Ovary (tissue), 10 donors: ENCODE measurements at places on chromosomes 3 and 15. TPM values are rescaled to one million over a fixed set of nuclear protein-coding genes. Genes with fewer than 3 reads are reported as not detected.
A peak's percentile ranks its signal among the peaks of the same experiment; 100 is the strongest.

RAD51 gene
- 0.85 TPM for polyA plus RNA-seq

NOP10 gene
- 96.5 TPM for polyA plus RNA-seq

MAP6D1 gene
- 0.47 TPM for polyA plus RNA-seq

GOLGA6L25 gene
- not detected for polyA plus RNA-seq

C3orf33 gene
- 4.5 TPM for polyA plus RNA-seq

FANCI gene
- 3.0 TPM for polyA plus RNA-seq

NEK4 gene
- polyA plus RNA-seq = 8.5 TPM

ADGRG7 gene
- polyA plus RNA-seq = not detected

GABRR3 gene
- not detected for polyA plus RNA-seq

- no peak for DNase-seq
Measured at GRCh38 chr15:35111861-35112260, 26.8 kb upstream of the NANOGP8 start.

DNA sequence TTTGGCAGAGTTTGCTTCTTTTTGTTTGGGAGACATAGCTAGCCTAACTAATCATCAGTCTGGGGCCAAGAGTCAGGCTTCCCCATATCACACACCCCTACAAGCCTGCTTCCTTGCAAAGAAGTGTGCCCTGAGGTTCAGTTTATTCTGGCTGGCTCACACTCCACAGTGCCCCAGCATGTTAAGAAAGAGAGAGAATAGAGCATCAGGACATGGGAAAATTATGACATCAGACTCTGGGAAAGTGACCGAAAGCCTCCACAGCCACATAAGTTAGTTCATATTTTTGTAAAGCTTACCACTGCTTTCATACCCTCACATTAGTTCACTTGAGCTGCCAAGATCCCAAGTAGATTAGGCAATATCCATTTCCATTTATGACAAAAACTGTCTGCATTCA, 63.0 kb upstream of the CFAP161 start:
- DNase-seq = no peak

- no peak for DNase-seq
Measured at GRCh38 chr3:168618827-168619470, 523.2 kb upstream of the GOLIM4 start.

- DNase-seq = no peak
Measured at GRCh38 chr3:19165654-19166053, 17.3 kb downstream of the KCNH8 start.

DNA sequence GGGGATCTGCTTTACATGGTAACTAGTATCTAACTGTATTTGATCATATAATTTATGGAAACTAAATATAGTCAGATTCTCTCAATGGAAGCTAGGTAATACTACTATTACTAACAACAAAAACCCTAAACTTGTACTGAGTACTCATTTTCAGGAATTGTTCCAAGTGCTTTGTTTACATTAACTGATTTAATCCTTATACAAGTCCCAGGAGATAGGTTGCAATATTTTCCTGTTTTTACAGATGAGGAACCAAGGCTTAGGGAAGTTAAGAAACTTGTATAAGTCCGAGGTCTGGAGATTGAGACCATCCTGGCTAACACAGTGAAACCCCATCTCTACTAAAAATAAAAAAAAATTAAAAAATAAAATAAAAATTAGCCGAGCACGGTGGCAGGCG, 7.5 kb upstream of the MTHFS start:
- DNase-seq = no peak

DNA sequence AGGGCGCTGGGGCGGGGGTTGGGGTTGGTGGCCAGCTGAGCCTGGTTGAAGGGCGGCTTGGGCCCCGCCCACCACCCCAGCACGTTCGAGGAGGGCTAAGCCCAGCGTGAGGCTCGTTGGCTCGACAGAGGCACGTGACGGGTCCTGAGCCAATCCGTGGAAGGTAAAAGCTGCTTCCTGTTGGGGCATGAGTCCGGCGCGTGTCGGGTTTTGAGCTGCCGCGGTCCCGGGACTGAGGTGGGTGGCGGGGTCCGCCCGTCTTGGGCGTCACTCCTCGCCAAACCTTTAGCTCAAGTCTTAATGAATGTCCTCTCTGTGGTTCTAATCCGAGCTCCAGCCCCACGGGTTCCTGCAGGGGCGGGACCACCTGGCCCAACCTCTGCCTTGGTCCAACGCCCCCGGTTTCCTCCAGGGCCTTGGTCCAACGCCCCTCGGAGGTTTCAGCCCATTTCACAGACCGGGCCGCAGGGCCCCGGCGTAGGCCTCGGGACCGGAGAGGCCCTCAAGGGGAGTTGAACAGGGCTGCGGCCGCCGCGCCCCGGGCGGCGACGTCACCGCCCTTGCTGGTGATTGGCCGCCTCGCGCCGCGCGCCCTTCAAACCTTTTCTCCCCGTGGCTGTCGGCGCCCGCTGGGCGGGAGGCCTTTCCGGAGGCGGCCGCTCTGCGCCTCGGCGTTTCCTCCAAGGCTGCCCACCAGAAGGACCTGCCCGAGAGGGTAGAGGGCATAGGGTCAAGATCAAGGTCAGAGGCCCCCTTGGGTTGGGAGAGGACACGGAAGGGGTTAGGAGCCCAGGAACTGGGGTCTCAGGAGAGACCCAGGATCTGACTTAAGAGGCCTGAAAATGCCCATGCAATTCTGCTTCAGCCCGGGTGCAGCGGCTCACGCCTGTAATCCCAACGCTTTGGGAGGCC, at the start of gene RCCD1:
RCCD1 (plus strand) TSS at position 173 of the 912 bp plus-strand sequence. CDS start 1,851 bp downstream, outside the sequence.
- DNase-seq = peak; percentile 93

- no peak for DNase-seq
Measured at GRCh38 chr3:54034971-54035370, 87.4 kb upstream of the CACNA2D3 start.

GRCh38 chr3:188868803-188869202, 303.0 kb upstream of the TPRG1 start:
- no peak for DNase-seq
